AG09319 (cell line): ENCODE measurements at places on chromosomes 3 and 15.

DNA sequence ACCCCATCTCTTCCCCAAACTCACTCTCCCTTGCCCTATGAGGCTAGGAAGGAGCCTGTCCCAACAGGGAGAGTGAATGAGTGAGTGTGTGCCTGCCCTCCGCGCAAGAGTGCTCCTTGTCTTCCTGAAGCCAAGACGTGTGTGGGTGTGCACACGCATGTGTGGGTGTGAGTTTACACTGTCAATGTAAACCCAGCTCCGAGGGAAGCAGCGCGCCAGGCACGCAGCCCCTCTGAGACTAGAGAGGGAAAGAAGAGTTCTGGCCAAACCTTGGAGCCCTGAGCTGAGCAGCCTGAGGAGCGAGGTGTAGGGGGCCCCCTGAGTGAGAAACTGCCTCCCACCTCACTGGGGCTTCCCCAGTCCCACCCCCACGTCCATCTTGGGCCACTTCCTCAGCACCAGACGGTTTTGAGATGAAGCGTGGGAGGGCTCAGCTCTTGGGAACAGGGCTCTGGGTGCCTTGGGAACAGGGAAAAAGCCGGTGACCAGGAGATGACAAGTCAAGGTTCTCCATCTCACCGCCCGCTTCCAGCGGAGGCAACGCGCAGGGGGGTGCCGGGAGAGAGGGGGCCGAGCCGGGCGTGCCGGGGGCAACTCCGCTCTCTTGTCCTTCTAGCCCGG lies 5.1 kb downstream of the MECOM start:
- DNase-seq: no peak

DNA sequence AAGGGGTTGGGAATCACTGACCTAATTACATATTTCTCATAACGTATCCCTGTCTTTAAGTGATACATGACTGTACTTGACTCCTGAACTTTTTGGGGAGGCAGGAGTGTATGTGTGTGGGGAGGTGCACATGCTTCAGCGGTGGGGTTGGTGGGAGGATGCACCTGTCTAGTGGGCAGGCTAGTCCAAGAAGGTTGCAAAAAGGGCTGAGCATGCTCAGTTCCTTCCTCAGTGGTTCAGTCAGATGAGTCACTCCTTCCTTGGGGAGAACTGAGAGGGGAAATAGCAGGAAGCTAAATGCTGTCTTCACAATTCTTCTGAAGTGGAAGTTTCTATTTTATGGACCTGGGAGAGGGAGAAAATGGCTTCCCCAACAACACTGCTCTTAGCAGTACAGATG lies 24.6 kb upstream of the AP4E1 start:
- no peak for DNase-seq

DNA sequence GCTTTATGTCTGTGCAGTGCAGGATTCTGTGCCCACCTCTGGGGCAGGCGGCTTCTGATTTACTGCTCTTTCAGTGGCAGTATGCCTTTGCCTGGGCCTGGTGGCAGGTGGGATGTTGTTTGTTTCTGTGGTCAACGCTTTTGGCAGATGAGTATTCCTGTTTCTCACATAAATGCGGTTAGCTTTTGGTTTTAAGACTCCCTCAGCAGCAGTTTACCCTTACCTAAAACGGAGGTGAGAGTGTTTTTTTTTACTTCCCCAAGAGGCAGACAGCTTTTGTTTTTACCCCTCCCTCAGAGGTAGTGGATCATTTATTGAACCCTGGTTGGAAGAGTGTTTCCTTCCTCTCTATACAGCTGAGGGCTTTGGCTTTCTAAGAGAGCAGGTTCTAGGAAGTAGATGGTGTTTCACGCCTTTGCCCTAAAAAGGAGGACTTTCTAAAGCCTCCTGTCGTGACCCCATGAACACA lies 134.1 kb upstream of the PLSCR5 start:
- DNase-seq: no peak

GRCh38 chr3:122271246-122271898 lies 53.7 kb upstream of the CSTA start:
- DNase-seq: no peak

DNA sequence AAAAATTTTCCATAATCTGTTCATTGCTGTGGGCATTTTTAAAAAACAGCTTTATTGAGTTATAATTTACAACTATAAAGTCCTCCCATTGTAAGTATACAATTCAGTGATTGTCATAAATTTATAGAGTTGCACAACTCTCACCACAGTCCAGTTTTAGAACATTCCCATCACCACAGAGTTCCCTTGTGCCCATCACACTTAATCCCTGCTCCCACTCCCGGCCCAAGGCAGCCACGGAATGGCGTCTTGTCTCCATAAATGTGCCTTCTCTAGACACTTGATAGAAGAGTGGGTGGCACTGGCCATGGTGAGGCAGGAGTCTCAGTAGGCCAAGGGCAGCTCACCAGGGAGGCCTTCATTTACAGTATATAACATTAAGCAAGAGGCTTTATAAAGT lies 6.3 kb downstream of the TSEN2 start:
- no peak for DNase-seq

GRCh38 chr3:67034371-67034770 lies 36.3 kb downstream of the KBTBD8 start:
- DNase-seq: no peak

DNA sequence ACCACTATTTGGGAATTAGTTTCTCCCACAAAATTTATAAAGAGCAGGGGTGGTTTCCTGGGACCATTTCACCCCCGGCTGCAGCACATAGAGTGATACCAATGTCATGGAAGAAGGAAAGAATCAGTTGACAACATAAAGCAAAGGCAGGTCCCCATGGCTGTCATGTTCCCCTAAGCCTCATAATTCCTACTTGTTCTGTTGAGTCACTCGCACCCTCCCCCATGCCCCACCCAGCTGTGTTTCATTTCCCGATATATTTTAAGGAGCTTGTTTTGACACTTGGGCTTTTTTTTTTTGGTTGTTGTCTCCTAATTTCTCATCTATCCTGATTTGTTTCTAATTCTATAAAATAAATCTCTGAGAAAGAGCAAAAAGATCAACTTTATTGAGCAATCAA lies 24.9 kb downstream of the ERC2 start:
- no peak for DNase-seq

DNA sequence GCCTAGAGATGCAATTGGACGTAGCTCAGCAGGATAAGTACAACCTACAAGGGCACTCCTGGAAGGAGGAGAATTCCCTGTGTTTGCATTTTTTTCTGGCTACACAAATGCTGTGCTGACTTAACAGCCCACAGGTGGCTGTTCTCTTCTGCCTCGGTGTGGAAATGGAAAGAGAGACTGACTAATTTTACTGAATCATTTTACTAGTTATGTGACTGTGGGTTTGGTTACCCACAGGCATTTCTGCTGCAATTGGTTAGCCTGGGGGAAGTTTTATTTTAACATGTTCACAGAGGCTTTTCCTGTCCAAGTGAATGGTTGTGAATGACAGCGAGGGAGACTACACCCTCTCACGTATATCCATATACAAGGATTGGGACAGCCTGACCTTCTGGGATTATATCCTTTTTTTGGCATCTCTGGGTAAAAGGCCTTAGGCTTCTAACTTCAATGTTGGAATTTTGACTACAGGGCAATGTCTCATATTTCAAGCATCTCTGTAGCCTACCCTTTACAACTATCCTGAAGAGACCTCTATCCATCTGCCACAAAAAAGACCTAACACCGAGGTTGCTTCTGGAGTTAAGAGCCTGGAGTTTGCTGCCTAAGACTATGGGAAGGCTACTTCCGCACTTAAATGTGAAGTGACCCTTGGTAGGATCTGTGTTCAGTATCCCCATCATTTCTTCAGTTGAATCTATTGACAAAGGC lies 67.2 kb upstream of the TP63 start:
- DNase-seq: peak; percentile 46

DNA sequence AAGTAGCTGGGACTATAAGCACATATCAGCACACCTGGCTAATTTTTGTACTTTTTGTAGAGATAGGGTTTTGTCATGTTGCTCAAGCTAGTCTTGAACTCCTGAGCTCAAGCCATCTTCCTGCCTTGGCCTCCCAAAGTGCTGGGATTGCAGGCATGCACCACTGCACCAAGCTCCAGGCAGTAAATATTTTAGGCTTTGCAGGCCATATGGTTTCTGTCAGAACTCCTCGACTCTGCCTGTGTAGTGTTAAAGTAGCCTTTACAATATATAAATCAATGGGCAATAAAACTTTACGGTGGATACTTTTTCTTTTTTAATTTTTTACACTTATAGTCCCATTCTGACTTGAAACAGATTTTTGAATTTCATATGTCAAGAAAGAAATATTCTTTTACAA lies 41.6 kb downstream of the DAG1 start:
- DNase-seq: no peak

GRCh38 chr3:108102420-108103039 lies 11.7 kb upstream of the CD47 start:
- DNase-seq: no peak

- peak; percentile 48 for DNase-seq
Observed at GRCh38 chr3:141561426-141562034, 74.7 kb downstream of the RASA2 start.

- DNase-seq: no peak
Observed at GRCh38 chr15:62945760-62946159, 96.8 kb upstream of the TPM1 start.

DNA sequence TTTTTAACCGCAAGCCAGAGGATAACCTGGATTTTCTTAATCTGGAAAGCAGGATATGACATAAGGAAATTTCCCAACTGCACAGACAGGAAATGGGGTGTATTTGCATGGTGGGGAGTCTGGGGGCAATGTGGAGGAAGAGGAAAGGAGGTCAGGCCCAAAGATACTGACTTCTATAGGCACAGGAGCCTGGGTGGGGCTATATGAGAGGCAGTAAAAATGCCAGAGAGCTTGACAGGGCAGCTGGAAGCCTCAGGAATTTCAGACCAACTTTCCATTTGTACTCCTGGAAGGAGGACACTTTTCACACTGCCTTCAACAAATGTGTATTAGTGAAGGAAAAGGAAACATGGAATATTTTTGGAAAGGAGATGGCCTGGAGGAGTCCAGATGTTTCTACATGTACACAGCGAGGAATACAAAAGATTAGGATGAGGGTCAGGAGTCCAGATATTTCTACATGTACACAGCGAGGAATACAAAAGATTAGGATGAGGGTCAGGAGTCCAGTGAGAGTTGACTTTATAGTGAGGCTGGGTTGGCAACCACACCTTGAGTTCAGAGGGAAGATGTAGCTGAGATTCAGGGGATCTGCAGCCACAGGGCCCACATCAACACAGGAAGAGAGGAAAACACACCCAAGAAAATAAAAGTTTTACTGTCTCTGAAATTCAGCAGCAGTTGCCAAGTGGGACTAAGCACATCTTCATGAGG lies 111.9 kb upstream of the PTPRG start:
- no peak for DNase-seq

GRCh38 chr3:182364723-182365650 lies 428.3 kb upstream of the ATP11B start:
- DNase-seq: no peak

DNA sequence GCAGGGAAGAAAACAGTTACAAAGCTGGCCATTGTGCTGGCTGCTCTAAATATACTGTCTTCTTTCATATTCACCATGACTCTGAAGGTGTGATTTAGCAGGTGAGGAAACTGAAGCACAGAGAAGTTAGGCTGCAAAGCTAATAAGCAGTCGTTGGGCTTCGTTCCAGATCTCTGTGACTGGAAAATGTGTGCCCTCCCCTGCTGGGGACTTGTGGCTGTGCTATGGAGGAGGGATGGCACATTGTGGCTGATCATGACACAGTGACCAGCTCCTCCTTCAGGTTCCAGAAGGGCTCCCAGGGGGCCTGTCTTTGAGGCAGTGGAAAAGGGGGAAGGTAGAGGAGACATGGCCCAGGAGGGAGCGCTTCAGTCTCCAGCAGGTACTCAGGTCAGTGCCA lies 19.2 kb downstream of the PXK start:
- no peak for DNase-seq

GRCh38 chr3:130820976-130821375 lies 72.9 kb upstream of the ATP2C1 start:
- no peak for DNase-seq

GRCh38 chr15:90181776-90182175 lies 19.4 kb upstream of the SEMA4B start:
- no peak for DNase-seq

DNA sequence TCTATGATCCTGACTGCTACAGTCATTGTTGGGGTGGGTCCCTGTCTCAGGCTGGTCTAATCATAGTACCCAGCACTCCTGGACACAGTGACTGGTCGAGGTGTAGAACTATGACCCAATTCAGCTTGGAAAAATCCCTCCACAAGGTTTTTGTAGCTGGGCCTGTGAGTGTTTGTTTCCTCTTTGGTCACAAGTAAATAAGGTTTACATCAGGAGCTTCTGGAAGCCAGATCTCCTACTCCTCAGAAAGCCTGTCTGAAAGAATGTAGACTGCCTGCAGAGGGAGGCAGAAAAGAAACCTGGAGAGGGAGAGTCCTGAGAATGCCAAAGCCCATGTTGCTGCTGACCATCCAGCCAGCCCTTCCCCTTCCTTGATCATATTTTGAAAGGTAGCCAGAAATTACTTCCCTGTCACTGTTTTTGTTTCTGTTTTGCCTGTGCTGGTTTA lies 123.2 kb downstream of the RAP2B start:
- no peak for DNase-seq

DNA sequence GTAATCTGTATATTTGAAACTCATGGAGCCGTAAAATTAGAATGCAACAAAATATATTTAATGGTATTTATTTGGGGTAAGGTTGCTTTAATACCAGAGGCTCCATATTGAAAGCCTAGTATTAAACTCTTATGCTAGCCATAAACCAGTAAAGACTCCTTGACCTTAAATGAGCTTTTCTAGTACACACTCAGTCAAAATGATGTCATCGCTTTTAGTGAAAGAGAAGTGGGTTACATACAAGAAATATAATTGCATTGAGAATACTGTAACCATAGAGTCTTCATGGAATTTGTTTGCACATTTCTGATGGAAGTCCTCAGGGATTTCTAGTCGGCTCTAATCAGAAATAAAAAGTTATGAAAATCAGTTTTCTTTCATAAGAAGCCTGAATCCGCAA lies 757.6 kb downstream of the GBE1 start:
- DNase-seq: no peak

- no peak for DNase-seq
Observed at GRCh38 chr15:95265419-95265997, 1034.1 kb downstream of the MCTP2 start.

GRCh38 chr3:78749056-78749455 lies 1018.7 kb downstream of the ROBO1 start:
- DNase-seq: no peak

GRCh38 chr15:76936671-76937070 lies 5.1 kb downstream of the RCN2 start:
- DNase-seq: no peak

DNA sequence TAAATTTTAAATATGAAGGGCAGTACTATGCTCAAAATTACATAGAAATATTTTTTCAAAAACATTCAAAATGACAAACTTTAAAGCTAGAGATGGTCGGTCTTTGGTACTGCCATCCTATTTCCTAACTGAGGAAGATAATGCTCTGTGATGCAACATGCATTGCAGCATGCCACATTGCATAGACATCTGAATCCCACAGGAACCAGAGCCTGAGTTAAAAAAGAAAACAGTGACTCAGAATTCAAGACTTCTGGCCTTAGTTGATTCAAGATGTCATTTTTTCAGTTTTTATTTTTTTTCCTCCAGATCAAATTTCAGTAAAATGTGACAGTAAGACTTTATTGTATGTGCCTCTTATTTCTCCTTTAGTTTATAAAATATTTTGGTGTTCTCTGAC lies 33.1 kb downstream of the TP63 start:
- DNase-seq: peak; percentile 85

GRCh38 chr15:45449916-45450867 lies 71.8 kb upstream of the GATM start:
- no peak for DNase-seq

GRCh38 chr3:79006077-79006476 lies 761.7 kb downstream of the ROBO1 start:
- DNase-seq: no peak
